ENCODE measurements at places on chromosomes 1 and 21.

- DNase-seq: no peak
Observed at GRCh38 chr1:94553931-94554330, 12.4 kb upstream of the F3 start.

- DNase-seq: no peak
Observed at GRCh38 chr1:223631473-223631872, 34.0 kb downstream of the CAPN8 start.

DNA sequence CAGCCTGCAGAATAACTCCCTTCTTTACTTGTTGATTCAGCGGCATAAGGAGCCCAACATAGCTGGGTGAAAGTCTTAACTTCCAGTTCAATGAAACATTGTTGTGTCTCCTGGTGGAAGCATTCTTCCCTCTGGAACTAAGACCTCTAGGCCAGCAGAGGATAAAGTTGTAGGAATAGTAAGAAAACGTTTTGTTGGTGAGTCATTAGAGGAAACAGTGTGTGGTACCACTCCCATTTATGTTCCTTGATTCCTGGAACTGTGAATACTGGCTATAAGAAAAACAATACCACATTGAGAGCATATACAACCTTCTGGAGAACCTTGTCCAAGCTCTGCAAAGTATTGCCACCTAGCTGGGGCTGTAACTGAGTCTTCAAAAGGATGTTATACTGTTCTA is 737.4 kb upstream of the ZP4 start:
- DNase-seq: no peak

DNA sequence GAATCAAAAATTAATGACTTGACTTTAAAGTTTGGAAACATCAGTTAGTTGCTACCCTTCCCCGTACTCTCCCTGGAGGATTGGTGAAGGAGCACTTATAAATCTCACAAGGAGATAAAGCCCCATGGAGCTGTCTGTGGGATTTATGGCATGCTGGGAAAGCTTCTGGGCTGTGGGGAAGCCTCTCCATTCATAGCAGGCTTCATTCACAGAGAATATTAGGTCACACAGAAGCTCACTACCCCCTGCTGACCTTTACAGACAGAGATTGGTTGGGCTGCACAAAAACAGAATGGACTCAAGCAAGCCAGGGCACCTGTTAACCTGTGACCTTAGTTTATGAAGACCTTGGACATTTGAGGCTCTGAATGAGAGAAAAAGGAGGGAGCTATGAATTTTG is 32.1 kb downstream of the RGL1 start:
- no peak for DNase-seq

DNA sequence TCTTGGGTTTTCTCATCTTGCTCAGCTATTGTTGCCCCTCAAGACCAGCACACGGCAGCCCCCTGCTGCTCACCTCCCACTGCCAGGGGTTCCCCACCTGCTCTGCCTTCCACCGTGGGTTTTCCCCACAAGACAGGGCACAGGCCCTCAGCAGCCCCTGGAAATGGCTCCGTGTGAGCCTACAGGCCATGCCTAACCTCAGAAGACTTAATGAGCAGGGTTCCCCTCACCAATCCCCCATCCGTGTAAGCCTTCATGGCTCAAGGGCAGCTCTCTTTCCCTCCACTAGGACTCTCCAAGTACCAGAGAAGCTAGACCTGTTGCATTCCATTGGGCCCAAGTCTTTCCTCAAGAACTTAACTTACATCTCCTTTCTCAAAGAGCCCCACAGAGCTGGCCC is 18.4 kb upstream of the RCAN3 start:
- no peak for DNase-seq

GRCh38 chr1:168223681-168224540 is 1.9 kb upstream of the SFT2D2 start:
- DNase-seq: no peak

DNA sequence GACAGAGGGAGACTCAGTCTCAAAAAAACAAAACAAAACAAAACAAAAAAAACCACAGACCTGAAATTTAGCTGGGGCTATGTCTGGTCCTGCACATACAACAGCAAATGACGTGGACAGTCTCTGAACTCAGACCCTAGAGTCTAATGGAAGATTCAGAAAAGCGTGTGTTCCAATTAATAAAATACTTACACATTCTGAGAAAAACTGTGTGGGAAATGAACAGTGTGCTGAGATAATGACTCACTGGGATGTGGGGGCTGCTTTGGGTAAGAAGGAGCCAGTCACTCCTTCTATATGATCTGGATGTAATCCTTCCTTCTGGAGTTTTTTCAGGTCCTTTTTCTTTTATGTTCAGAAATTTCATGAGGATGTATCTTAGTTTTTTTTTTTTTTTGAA is 29.4 kb downstream of the CLDN14 start:
- DNase-seq: no peak

DNA sequence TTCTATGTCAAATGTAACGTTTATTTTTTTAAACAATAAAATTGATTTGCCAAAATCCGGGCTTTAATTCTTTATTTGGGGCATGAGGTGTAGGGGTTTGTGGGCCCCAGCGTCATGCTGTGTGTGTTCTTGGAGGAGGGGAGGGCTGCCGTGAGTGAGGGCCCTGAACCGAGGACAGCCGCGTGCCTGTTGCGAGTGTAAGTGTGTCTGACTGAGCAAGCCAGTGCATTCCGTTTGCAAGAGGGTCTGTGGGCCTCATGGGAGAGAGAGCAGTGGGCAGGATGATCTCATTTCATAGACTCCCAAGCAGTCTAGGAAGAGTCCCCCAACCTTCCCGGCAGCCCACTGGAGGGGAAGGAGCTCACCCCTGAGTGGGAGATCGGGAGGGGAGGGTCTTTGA is 21.4 kb upstream of the SPSB1 start:
- DNase-seq: no peak

GRCh38 chr1:185732951-185733350 is 1.2 kb upstream of the HMCN1 start:
- no peak for DNase-seq

DNA sequence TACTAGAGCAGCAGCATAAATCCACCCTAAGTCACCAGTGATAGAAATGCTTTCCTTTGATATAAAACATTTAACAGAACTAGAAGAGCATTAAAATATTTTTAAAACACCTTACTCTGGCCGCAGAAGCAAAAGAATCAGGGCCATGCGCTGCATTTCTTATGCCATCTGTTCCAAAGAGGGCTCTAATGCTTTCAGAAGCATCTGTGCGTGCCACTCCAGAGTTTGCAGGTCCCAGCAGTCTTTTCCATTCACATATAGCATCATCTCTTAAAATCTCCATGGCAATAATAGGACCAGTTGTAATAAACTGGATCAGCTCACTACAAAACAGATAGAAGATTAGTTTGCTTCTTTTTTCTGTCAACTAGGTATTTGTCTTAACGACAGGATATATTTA is 69.2 kb downstream of the NME7 start:
- no peak for DNase-seq

DNA sequence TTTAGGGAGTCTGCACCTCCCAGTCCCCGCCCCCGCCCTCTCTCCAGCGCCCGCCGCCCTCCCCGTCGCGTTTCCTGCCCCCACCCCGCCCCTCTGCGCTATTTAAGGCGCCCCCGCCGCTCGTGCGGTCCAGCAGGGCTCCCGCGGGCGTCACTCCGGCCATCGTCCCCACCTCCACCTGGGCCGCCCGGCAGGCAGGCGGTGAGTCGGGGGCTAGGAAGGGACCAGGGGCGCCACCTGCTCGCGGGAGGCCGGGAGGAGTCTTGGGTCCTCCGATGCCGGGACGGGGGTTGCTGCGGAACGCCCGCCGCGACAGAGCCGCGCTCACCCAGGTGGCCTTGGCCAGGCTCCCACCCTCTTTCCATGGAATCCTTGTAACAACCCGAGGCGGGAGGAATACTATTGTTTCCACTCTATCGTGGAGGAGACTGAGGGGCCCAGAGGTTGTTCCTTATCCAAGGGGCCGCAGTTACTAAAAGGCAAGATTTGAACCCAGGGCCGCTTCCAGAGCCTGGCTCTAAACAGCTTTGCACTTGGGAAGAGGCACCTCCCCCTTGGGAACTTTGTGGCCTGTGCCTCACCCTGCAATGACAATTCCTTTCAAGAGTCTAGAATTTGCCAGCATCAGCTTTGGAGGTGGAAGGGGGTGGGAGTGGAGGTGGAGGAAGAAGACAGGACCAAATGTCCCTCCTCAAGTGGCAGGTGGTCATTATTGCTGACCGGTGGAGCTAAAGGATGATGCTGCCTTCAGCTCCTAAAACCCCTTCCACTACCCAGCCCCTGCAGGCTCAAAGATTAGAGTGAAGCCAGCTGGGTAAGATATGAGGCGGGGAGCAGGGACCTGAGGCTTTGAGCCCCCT is at the start of gene GJA4:
Gene GJA4, plus strand, starts transcription at position 132 of the 860 bp plus-strand sequence. CDS start 1,215 bp downstream, outside the sequence.
- DNase-seq: no peak

GRCh38 chr1:172246521-172247390 is 173.7 kb upstream of the C1orf105 start:
- DNase-seq: no peak

DNA sequence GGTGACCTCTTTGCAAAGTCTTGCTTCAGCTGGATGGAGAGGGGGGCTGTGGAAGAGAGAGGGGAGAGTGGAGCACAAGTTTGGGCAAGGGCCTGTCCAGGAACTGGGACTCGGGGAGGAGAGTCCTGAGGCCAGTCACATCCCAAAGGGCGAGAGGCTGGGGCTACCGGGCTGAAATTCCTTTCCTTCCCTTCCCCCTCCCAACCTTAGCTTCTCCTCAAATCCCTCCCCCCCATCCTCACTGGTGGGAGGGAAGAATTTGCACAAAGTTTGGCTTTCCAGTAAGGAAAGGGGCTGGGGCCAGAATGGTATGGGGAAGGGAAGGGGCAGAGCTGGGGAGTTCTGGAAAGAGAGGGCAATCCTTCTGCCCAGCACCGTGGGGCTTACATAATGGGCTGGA is 854 bp downstream of the CNTN2 start:
- no peak for DNase-seq

GRCh38 chr1:102715150-102715549 is 393.2 kb downstream of the COL11A1 start:
- DNase-seq: no peak

Data from activated gamma-delta T cell treated with anti-CD3 and anti-CD28 coated beads, Interleukin-2, amount 50 U/mL, for 16 hours (primary cell).